ENCODE measurements at places on chromosomes 16 and 17. TPM values are rescaled to one million over a fixed set of nuclear protein-coding genes. Genes with fewer than 3 reads are reported as not detected.

HSD11B2 gene
- total RNA-seq = 10.8 TPM

CBX1 gene
- 111 TPM for total RNA-seq

DNA sequence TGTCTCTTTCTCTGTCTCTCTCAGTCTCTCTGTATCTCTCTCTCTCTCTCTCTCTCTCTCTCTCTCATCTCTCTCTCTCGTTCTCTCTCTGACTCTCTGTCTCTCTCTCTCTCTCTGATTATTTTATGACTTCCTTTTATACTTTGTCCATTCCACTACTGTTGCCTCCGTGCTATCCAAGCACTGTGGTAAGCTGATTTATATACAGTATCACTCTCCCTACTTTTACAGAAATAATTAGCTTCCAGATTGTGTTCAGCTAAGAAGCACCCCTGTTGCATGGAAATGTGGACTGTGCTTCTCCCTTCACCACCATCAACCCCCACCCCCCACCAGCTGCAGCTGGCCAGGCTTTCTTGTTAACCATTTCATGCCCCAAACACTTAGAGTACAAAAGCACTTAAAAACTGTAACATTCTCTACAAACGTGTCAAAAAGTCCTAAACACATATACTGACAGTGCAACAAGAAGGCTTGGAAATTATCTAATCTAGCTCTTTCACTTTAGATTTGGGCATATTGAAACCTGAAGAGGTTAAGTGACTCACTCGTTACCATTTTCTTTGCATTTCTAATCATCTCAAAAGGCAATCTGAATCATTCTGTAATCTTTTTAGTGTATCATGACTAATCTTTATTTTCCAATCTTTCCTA, 11.6 kb upstream of the TMEM100 start:
- DNase-seq = no peak

DNA sequence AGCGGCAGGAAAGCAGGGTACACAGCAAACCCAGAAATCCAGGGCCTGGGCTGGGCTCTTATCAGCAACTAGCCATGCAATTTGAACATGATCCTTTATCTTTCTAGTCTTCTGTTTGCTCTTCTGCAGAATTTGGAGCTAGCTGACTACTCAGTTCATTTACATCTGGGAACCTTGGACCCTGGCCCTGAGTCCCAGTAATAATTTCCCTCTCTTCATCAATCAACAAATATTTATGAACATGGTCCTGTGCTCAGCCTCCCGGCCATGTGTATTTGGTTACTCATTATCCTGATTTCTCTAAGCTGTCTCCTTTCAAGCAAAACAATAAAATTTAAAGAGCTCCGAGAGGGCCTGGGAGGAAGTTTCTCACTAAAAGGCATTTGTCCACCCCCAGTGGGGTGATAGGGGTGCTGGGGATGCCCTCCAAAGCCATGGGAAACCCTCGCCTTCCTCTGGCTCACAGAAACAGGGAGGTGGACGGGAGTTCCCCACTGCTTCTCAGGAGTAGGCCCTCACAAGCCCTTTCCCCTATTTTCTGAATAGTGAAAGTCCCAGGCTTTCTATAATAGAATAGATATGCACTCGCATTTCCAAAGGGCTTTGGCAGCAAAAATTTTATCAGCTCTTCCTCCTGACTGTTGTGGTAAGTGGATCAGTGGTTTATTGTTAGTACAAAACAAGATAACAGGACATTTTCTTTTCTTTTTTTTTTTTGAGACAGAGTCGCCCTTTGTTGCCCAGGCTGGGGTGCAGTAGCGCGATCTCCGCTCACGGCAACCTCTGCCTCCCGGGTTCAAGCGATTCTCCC, 6.9 kb upstream of the WDR59 start:
- no peak for DNase-seq

GRCh38 chr16:17244872-17245551, 225.7 kb downstream of the XYLT1 start:
- no peak for DNase-seq

GPRC5B gene
- 294 TPM for total RNA-seq

SNTB2 gene
- 29.3 TPM for total RNA-seq

DNA sequence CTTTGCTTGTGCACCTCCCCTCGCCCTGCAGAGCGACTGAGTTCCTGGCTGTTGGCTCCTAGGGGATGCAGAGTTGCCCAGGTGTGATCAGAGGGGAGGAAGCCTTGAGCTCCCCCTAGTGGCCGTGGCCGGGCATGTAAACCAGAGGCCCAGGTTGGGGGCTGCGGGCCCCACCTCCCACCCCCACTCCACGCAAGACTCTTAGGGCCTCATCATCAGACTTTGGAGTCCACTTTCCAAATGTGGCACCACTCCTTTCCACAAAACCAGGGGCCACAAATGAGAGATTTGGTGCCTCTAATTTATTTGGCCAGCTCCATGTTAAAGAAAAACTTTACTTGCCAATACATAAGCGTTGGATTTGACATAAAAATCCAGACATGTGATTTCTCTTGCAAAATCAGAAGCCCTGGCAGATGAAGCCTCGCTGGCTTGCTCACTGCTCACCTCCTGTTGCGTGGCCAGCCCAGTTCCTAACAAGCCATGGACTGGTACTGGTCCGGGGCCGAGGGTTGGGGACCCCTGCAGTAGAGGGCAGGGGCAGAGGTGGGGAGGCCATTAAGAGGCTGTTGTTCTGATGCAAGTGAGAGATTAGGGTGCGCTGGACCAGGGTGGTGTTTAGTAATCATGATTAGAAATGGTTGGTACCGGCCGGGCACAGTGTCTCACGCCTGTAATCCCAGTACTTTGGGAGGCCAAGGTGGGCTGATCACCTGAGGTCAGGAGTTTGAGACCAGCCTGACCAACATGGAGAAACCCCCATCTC, 28.7 kb upstream of the GAS7 start:
- DNase-seq = peak; percentile 54

TNFRSF17 gene
- total RNA-seq = not detected

NDE1 gene
- 71.1 TPM for total RNA-seq

DNA sequence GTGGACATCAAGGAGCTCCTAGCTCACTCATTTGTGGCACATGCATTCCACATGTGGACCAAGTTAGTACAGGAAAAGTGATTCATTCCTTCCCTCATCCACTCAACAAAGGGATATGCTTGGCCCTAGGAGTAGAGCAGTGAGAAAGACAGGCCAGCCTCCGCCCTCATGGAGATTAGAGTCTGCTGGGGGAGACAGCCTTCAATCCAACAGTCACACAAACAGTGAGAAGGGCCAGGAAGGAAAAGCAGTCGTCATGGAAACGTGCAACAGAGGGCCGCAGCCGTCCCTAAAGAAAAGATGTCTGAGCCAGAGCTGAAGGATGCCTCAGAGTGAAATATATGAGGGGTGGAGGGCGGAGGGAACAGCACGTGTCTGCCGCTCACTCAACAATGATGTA, 109.9 kb downstream of the VPS53 start:
- DNase-seq = no peak

DNA sequence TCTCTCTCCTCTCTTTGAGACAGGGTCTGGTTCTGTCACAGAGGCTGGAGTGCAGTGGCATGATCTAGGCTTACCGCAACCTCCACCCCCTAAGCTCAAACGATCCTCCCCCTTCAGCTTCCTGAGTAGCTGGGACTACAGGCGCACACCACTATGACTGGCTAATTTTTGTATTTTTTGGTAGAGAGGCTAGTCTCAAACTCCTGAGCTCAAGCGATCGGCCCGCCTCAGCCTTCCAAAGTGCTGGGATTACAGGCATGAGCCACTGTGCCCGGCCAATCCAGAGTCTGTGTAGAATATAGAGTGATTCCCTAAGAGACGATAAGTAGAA, 65.8 kb upstream of the RPH3AL start:
- DNase-seq = no peak

PTGES3L gene
- total RNA-seq = 2.1 TPM

GUCY2D gene
- total RNA-seq = not detected

DNA sequence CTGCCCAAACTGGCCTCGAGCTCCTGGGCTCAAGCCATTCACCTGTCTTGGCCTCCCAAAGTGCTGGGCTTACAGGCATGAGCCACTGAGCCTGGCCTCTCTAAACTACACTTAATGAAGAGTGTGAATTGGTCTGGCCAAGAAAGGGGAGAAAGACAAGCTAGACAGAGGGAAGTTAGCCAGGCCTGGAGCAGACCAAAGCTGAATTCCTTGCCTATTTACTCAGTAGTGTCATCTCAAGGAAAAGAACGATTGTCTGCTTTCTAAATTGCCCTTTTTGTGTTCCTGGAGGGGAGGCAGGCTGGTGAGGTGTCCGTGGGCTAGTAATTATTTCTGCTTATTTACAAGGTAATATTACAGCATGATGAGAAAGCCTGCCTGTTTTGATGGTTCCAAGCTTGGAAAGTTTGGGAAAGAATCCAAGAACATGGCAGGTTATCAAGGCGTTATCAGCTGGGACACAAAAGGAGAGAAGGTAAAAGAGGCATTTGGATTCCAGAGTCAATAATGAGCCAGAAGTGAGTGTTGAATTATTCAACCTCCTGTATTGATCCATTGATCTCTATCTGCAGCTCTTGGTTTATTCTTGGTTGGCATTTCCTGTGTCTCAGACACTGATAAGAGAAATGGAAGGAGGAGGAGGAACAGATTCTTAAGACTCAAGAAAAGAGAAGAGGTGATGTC, 6.3 kb upstream of the CBFB start:
- no peak for DNase-seq

GRCh38 chr17:82967268-82968032, 112.0 kb upstream of the METRNL start:
- DNase-seq = no peak

GRCh38 chr17:8991514-8992285, 26.2 kb upstream of the PIK3R5 start:
- peak; percentile 71 for DNase-seq

ZNF750 gene
- total RNA-seq = not detected

- no peak for DNase-seq
These were observed 3.1 kb upstream of the MED11 start for GRCh38 chr17:4728124-4728523.

- DNase-seq = peak; percentile 78
These were observed 8.1 kb upstream of the DNASE1 start for GRCh38 chr16:3646348-3646920.

EPOP gene
- 20.9 TPM for total RNA-seq

DNA sequence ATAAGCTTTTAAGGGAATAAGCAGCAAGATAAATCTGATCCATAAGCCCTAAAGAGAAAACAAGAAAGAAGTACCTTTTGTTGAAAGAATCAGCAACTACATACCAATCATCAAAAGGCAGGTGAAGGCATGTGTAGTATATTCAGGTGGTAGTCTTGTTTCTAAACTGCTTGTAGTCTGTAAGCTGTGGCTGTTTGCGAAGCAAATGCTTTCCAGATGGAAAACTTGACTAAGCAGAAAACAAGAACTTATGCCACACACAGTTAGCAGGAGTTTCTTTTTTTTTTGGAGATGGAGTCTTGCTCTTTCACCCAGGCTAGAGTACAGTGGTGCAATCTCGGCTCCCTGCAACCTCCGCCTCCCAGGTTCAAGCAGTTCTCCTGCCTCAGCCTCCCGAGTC, 5.7 kb downstream of the CBX1 start:
- DNase-seq = no peak

GRCh38 chr17:4881761-4882555, 17.4 kb upstream of the C17orf107 start:
- DNase-seq = peak; percentile 78

- peak; percentile 52 for DNase-seq
These were observed 15.7 kb downstream of the ZDHHC7 start for GRCh38 chr16:84995663-84996062.

GRCh38 chr16:87017371-87018012, 299.7 kb downstream of the C16orf95 start:
- DNase-seq = peak; percentile 77

GRCh38 chr17:45651145-45651709, 132.9 kb upstream of the CRHR1 start:
- no peak for DNase-seq

EFNB3 gene
- 0.88 TPM for total RNA-seq

DNA sequence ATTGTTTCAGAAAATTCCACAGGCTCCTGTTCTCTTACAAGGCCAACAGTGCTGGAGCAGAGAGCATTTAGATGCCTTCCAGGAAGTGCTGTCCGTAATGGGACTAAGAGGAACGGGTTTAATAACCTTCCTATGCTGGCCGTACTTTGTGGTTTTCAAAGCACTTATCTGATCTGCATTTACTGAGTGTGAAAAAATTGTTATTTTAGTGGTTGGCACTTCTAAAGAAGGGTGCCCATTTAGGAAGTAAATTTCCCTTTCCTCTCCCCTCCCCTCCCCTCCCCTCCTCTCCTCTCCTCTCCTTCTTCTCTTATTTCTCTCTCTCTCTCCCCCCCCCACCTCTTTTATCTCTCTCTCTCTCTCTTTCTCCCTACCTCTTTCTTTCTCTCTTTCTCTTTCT, 72.0 kb upstream of the DNAJA2 start:
- DNase-seq = no peak

MILR1 gene
- total RNA-seq = 4.9 TPM

DNA sequence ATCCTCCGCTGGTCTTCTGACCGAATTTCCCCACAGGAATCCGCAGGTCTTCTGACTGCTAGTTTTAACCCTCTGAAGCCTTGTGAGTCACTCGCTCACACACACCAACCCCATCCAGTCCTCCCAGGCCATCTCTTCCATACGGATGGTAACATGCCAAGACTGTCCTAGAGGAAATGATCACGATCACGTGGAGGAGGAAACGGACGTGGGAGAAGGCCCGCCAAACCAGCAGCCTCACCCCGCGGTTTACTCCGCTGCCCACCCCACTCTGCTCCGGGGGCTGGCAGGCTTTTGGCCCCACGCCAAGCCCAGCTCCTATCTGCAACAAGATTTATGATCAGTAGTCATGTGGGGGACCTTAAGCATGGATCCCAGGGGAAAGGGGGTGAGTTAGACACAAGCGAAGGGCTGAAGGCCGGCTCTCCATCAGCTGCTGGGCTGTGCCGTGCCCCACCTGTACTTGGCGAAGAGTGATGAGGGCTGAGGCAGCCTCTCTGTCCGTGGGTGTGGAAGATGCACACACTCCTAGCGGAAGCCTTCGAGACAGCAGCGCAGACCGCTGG, 1.5 kb upstream of the FAAP100 start:
- DNase-seq = peak; percentile 33

- no peak for DNase-seq
These were observed 10.6 kb upstream of the HOXB2 start for GRCh38 chr17:48555258-48556228.

- no peak for DNase-seq
These were observed 172.0 kb downstream of the AXIN2 start for GRCh38 chr17:65389426-65389825.

- DNase-seq = no peak
These were observed 503.3 kb upstream of the CDH5 start for GRCh38 chr16:65863236-65863635.

HP gene
- total RNA-seq = not detected

- no peak for DNase-seq
These were observed 253.3 kb downstream of the MAF start for GRCh38 chr16:79347277-79347676.

DNA sequence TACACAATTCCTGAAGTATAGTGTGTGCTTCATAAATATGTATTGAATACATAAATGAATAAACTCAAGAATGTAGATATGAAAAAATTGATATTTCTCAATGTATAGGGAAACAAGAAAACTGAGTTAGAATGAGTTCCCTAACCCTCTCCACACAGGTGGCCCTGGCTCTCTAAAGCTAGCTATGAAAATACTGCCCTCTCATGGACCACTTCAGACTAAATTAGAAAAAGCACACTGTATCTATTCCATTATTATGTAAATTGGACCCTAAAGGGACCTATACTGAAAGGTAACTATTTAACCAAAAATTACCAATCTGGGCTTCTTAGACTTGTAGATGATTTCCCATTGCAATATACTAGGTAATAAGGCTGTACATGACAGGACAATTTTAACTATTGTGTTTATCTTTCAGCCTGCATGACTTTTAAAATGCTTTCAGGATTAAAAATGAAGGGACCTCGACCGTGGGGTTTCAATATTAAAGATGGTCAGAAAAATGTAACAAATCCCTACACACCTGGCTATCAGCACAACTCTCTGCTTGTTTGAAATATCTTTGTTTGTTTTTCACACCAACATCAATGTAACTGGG, 672.5 kb upstream of the KIF2B start:
- no peak for DNase-seq

TMEM98 gene
- total RNA-seq = 2.1 TPM
